Fibroblast of skin of left quadriceps (primary cell): ENCODE measurements at places on chromosomes 16 and 17.

- DNase-seq, result no peak
These were observed 587 bp downstream of the HS3ST4 start for GRCh38 chr16:25692351-25692741.

- no peak for DNase-seq
These were observed 42.4 kb upstream of the TAC4 start for GRCh38 chr17:49890077-49890821.

DNA sequence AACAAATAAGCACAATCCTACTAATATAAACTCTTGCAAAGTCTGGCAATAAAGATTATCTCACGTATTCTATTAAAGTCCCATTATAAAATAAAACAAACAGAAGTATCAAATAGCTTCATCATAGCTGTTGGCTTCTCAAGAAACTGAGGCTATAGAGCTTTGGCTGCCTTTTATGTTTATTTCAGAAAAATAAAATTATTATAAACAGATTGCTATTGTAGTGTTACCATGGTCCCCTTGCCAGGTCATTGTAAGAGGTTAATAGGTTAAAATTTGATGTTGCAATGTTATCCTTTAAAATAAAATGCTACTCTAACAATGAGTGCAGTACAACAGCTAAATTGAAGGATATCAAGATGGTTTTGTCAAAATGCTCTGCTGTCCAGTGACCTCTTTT, 828.8 kb upstream of the SOX9 start:
- DNase-seq, result no peak

- DNase-seq, result no peak
These were observed 173.0 kb downstream of the KATNIP start for GRCh38 chr16:27722892-27723450.

DNA sequence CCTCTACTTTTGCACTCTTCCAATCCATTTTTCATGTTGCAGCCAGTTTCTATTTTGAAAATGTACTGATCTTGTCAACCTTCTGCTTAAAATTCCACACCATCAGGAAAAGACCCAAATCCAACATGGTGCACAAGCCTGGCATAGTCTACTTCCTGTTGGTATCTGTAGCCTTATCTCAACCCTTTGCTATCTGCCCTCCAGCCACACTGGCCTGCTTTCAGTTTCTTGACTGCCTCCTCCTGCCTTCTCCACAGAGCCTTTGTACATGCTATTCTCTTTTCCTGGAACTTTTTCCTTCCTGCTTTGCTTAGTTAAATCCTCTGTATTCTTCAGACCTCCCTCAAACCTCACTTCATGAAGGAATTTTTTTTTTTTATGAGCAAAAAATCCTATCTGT, 31.5 kb downstream of the NLRP1 start:
- DNase-seq, result no peak

DNA sequence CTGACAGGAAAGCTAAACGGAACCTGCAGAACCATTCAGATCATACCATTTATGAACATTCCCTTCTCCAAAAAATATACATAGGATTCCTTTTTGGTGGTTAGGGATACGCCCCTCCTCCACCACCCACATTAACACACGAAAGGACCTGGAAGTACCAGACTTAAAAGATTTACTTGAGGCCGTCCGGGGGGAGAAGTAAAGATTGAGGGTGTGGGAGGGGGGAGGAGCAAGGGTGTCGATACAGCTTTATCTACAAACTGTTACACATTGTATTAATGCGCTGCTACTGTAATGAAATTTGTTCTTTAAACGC, 537 bp downstream of the PALB2 start:
- no peak for DNase-seq

DNA sequence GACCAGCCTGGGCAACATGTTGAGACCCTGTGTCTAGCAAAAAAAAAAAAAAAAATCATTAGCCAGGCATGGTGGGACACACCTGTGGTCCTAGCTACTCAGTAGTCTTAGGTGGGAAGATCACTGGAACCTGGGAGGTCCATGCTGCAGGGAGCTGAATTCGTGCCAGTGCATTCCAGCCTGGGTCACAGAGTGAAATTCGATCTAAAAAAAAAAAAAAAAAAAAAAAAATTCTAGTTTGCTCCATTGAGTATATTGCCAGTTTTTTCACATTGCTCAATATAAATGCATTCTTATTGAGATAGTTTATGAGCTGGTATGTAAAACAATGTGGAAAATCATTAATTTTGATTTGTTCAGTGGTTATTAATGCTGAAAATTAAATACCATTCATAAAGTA, 52.0 kb downstream of the ABHD15 start:
- peak; percentile 20 for DNase-seq

- no peak for DNase-seq
These were observed 52.2 kb upstream of the MED9 start for GRCh38 chr17:17424552-17424951.

- DNase-seq, result no peak
These were observed 73.0 kb downstream of the SLC6A2 start for GRCh38 chr16:55728797-55729196.

DNA sequence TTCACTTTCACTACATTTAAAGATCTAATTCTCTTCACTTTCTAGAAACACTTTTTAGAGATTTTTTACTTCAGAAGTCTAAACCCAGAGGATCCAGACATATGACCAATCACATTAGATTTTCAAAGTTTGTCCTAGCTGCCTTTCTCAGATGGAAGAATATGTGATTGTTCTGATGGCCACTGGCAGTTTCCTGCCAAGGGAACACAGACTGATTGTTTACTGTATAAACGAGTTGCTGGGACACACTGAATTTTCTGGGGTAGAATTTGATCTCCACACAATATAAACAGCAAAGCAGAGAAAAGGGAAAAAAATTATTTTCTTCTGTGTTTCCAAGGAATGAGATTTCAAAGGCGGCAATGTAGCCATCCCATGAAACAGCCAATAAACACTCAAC, 480.0 kb downstream of the TOX3 start:
- DNase-seq, result no peak

DNA sequence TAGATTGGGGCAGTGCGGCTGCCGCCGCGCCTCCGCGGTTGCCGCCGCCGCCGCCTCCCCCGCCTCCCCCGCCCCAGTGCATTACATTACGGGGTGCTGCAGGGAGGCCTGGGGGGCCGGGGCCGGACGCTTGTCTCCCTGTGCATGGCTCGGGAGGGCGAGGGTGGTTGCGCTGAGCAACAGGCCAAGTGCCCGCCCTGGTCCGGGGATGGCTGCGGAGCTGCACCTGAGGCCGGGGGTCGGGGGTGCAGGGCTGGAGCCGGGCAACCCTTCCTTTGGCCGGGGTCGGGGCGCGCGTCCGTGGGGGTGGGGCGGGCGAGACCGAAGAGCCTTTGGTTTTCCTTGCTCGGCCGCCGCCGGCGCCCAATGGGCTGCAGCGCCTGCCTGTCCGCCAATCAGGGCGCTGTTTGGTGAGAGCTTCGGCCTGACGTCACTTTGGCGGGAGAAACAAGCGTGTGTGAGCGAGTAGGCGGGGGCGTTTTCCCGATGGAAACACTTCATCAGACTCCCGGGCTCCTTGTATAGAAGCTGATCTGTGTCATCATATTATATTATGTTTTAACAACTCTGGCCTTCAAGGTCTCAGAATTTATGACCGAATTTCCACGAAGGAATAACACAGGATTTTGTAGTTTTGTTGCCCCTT, 941 bp upstream of the FBXL20 start:
- peak; percentile 78 for DNase-seq

DNA sequence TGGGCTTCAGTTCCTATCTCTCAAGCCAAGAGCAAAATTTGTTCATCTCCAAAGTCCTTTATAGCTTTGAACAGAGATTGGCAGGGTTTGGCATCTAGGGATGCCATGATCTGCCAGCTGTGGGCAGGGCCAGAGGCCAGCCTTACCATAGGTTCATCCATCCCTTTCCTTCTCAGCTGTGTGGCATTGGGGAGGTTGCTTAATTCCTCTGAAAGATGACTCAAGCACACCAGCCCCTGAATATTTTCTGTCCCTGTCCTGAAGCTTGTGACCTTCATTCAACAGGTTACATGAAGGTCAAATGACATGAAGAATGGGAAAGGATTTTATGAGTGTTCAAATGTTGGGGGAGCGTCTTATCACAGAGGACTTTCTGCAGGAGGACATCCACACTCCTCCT, 3.4 kb downstream of the MT1G start:
- no peak for DNase-seq

DNA sequence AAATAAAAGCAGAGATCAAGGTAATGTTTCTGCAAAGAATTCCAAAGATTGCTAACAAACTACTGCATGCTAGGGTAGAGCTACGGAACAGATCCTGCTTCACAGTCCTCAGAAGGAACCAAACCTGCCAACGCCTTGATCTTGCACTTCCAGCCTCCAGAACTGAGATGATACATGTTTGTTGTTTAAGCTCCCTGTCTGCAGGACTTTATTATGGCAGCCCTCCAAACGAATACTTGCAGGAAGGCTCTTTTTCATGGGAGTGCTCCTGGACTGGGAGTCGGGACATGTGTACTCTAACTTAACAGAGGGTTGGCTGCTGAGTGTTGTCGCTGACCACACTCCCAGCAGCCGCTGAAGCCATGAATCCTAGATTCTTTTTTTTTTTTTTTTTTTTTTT, 808.8 kb upstream of the EEF2KMT start:
- DNase-seq, result no peak
